Left ventricle myocardium inferior (tissue), 1 donor: ENCODE measurements at places on chromosomes 1 and 21. TPM values are rescaled to one million over a fixed set of nuclear protein-coding genes. Genes with fewer than 3 reads are reported as not detected.

The S100A3 gene
- total RNA-seq, result 0.36 TPM

DNA sequence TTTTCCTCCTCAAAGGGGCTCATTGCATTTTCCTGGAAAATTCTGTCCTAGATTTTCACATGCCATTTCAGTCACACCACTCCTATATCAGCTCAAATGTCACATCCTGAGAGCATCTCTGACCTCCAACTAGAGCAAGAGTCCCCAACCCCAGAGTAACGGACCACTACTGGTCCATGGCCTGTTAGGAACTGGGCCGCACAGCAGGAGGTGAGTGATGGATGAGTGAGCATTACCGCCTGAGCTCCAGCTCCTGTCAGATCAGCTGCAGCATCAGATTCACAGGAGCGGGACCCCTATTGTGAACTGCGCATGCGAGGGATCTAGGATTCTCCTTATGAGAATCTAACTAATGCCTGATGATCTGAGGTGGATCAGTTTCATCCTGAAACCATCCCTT lies 12.7 kb upstream of the RRP15 start:
- H3K4me3 ChIP-seq, result no peak overlapping the region
- H3K36me3 ChIP-seq, result no peaks in the 10 kb centered on the region
- H3K27ac ChIP-seq, result no peak overlapping the region
- no peaks in the 10 kb centered on the region for H3K27me3 ChIP-seq
- DNase-seq, result no peak

The IGSF3 gene
- total RNA-seq, result 19.9 TPM

- H3K27ac ChIP-seq, result peak overlapping the region; percentile 73
- no peaks in the 10 kb centered on the region for H3K36me3 ChIP-seq
- no peak overlapping the region for H3K4me3 ChIP-seq
- H3K4me1 ChIP-seq, result peaks cover 40% of the 10 kb centered on the region
- no peaks in the 10 kb centered on the region for H3K27me3 ChIP-seq
- DNase-seq, result peak; percentile 62
These were observed 34.4 kb upstream of the RNF19B start for GRCh38 chr1:32998997-32999396.

DNA sequence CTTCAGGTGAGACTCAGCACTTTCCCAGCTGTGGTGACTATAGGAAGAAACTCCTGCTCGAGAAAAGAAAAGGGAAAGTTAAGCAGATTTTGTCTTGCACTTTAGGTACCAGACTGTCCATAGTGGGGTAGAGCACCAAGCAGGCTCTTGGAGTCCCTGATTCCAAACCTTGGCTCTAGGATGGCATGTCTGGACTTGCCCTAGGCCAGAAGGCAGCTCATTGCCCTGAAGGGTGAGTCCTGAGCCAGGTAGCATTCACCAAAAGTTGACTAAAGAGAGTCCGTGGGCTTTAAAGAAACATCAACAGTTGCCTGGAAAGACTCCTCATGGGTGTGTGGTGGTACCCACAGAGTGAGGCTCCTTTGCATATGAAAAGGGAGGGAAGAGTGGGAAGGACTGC lies 145.2 kb upstream of the SNX7 start:
- H3K27me3 ChIP-seq, result no peaks in the 10 kb centered on the region
- H3K36me3 ChIP-seq, result no peaks in the 10 kb centered on the region
- no peak for DNase-seq
- no peaks in the 10 kb centered on the region for H3K4me1 ChIP-seq
- H3K4me3 ChIP-seq, result no peak overlapping the region

The TNFSF4 gene
- total RNA-seq, result 0.44 TPM

DNA sequence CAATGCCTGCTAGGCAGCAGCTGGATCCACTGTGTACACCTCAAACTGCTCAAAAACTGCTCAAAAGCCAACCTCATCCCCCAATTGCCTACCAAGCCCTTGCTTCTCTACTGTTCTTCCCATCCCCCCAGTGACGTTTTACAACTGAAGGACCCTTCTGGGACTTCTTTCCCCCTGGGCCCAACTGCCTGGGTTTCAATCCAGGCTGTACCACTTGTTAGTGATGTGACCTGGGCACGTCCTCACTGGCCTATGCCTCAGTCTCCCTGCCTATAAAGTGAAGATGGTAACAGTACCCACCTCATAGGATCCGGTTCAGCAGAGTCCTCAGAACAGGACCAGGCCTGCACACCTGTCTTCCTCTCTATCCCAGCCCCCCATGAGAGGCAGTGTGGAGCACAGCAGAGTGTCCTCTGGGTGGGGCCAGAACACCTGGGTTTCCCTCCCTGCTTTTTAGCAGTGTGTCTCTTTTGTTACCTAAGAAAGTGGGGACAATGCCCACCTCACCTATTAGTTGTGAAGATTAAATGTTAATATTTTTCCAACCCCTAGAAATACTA lies 1.9 kb upstream of the TEKT2 start:
- no peak overlapping the region for H3K4me3 ChIP-seq
- no peak overlapping the region for H3K27ac ChIP-seq
- peaks cover 11% of the 10 kb centered on the region for H3K4me1 ChIP-seq
- DNase-seq, result no peak
- peaks cover 41% of the 10 kb centered on the region for H3K27me3 ChIP-seq

DNA sequence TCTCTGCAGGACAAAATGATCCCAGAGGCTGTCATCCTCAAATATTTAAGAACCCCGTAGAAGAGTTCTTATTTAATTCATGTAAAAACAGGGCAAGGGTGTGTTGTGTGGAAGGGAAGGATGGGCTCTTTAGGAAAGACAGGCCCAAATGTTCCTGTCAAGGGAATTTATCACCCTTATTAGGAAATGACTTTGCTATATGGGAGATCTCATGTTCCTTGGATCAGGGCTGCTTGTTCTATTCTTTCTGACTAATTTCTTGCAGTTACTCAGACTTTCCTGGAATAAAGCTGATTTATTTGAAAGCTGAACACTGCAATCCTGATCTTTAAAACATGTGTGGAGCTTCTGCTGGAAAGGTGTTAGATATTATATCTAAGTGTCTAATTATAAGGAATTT lies 72.8 kb downstream of the SELENOF start:
- H3K27ac ChIP-seq, result no peak overlapping the region
- H3K4me1 ChIP-seq, result no peaks in the 10 kb centered on the region
- no peak overlapping the region for H3K4me3 ChIP-seq
- no peaks in the 10 kb centered on the region for H3K27me3 ChIP-seq
